Amniotic epithelial cell (primary cell): ENCODE measurements at places on chromosomes 16 and 17.

GRCh38 chr16:67186550-67186950 lies 2.8 kb upstream of the MATCAP1 start:
- peak; percentile 64 for DNase-seq

DNA sequence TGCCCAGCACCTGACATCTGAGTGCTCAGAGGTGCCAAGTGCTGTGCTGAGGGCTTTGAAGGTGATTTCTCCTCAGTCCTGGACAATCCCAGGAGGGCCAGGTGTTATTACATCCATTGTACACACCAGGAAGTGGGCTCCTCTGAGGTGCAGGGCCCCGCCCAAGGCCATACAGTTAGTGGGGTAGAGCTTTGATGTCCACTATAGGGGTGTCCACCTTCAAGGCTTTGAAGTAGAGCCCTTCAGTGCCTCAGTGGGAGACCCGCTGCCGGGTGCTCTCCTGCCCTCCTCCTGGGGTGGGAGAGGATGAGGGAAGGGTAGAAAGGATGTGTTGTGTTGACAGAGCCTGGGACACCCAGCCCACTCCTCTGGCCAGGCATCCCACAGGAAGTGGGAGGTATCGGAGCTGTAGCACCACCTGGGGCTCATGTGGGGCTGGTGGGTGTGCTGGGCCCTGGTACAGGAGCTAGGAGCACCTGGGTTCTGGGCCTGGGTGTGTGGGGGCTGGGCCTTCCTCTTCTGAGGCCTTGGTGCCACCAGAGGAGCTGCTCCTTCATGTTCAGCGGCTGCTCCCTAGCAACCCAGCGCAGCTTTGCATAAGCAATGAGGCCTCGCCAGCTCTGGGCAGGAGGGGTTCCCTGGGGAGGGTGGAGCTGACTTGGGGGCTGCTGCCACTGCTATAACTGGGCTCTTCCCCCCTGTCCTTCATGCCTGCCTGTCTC lies 7.4 kb downstream of the LASP1 start:
- no peak for DNase-seq

DNA sequence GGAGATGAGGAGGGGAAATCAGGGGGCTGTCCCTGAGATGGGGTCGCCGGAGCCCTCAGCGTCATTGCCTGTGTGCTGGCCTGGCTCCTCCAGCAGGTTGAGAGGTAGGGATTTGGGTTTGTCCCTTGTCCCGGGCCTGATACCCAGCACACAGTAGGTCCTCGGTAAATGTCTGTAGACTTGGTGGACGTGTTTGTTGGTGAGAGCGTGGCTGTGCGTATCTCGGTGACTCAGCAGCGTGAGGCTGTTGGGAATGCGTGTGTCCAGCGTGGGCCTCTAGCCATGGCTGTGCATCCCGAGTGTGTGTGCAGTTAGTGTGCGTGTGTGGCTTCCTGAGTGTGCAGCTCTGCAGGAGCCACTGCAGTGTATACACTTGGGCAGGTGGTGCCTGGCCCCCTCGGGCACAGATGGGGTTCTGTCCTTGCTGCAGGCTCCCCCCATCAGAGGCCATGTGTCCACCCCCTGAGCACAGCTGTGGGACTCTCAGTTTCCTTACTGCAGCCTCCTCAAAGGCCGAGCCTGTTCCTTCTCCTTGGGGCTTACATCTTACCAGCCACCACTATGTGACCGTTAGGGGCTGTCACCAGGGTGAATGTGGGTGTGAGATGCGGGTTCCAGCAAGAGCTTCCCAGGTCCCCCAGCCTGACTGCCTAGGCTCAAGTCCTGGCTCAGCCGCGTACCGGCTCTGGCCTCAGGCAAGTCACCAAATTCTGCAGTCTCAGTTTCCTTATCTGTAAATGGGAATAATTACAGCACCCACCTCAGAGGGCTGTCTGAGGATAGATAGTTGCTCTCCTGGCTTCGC lies 5.7 kb downstream of the NECAB2 start:
- no peak for DNase-seq

GRCh38 chr17:38940404-38940803 lies 15.0 kb downstream of the LASP1NB start:
- no peak for DNase-seq

- no peak for DNase-seq
Measured at GRCh38 chr17:8503807-8504206, 68.1 kb downstream of the NDEL1 start.

DNA sequence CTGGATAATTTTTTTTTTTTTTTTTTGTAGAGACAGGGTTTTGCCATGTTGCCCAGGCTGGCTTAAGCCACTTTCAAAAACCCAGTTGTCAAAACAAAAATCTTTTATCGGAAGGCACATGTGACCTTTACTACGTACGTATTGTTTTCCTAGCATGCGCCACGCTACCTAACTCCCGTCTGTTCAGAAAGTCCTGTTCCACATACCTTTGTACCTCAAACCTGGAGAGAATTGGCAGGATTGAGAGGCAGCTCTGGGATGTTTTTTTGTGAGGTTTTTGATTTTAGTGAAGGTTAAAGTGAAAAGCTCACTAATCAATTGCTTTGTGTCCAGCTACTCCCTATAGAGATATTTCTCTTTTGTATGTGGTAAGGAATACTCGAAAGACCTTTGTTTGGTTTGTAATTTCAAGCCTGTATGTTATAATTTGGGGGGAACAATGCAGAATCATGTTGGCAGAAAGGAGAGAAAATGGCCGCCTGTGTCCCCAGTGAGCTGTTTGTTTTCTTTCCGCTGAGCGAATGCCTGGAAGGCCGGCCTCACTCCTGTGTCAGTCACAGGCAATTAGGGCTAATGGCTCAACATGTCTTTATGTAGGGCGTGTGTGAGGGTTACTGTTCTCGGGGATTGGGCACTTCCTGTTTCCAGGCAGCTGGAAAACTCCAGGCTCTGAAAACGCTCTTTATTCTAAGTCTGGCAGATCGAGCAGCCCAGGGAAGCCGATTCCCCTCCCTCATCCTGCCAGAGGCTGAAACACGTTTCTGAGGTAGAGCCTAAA lies 60.8 kb upstream of the CLEC18A start:
- DNase-seq = peak; percentile 62

DNA sequence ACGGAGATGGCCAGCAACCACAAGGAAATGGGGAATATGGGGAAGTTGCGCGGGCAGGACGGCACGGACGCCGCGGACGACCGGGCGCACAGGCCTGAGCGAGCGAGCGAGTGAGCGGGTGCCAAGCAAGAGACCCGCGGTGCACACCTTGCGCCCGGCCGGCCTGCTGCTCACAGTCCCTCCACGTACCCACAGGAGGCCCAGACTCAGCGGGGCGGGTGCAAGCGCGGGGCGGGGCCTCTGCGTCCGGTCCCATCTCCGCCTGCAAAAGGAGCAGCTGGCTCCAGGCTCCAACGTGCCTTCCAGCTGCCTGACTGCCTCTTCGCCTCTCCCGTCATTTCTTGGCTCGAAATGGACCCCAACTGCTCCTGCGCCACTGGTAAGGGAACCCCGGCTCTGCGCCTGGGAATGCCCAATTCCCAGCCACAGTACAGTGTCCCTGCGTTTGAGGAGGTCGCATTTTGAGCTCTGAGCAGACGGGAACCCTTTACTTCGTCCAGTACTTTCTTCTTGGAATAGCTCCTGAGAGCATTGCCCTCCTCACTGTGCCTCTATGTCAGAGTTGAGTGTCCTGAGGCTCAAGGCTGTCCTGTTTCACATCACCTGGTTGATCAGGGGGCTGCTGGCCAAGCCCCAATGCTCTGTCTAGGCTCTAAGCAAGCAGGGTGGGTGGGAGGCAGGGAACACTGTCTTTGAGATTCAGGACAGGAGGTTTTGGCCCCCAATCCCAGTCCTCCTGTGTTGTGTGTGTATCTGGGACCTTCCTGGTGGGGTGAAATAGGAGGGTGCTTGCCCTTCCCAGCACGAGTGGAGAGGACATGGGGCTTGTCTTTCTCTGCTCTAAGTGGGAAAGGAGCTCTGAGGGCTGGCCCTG lies 8.1 kb upstream of the MT1E start:
- peak; percentile 65 for DNase-seq

DNA sequence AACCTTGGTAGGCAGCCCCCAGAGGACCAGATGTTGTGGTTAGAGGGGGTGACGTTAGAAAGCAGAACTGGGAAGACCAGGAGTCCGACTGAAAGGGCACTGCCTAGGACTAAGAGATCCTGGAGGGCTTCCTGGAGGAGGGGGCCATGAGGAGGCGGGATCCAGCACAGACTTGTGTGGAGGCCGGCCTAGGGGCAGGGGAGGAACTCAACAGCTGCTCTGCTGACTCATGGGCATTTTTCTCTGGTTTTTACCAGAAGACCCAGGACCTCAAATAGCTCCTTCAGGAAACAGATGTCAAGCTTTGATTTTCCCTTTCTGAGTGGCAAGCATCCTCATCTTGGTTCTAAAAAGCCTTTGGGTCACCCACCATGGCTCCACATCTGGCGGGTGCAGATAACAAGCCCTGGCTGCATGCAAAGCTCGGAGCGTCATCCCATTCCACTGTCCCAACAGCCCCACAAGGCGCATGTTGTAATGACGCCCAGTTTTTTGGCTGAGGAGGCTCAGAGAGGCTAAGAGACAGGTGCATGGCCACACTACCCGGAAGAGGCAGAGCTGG lies 29.0 kb downstream of the IL21R start:
- peak; percentile 26 for DNase-seq

DNA sequence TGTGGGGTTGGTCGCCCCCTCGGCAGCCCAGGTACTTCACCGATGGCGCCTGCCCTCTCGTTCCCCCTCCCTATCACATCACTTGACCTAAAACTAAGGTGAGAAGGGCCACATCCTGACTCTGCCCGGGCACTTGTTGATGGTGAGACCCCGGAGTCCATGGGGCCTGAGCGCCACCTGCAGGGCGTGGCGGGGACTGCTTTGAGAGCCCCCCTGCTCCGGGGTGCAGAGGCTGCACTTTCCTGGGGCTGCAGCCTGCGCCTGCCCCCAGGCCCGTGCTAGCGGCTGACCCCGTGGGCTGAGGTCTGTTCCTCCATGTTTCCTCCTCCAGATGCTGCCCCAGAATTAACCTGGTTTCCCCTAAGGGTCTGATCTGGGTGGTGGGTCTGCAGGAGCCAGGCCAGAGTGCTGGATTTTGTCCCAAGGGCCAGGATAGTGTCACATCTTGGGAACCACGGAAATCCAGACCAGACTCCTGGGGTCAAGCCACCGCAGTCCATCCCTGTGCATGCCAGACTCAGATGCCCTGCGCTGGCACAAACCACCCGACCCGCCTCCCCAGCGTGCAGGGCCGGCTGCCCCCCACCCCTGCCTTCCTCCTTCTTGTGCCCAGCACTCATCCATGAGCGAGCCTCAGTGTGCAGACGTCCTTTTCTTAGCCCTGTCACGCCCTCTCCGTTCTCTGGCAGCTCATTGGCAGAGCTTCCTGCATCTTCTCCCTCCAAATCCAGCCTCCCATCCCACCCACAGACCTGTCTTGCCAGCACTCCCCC lies 2.7 kb downstream of the NDUFAF8 start:
- peak; percentile 24 for DNase-seq

- no peak for DNase-seq
Measured at GRCh38 chr17:67578142-67578457, 139.6 kb upstream of the NOL11 start.

DNA sequence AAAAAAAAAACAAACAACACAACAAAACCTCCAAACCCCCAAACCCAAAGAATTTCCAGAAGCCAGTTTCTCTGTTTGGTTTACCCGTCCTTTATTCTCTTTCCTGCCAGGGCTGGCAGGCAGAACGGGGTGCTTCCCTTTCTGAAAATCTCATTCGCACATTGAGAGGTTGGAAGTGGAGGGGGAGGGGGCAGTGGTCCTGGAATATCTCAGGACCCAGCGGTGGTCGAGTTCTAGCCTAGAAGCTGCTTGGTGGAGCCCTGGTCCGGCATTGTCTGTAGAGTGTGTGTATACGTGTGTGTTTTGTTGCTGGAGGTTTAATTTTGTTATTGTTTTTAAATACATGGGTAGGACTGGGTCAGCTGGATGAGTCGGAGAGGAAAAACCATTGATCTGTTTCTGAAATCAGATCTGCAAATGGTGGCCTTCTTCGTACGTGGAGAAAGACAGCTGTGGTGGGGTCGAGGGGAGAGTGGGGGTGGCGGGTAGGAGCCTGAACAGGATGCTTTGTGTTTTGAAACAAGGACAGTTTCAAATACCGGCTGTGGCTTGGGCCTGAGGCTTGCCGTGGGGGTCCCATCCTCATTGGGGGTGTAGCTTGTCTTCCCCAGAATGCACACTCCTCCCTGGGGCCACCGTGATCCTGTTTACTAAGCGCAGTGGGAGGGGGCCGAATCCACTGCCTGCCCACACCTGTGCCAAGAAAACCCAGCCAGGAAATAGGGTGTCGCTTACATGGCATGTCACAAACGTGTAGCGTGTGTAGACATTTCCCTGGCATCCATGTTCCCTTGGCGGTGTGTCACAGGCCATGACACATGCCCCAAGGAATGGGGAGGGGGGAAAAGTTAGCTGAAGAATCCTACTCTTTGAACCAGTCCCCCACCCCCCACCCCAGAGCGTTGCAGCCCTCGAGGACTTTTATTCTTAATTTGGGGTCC lies 1.6 kb downstream of the CMIP start:
- no peak for DNase-seq

DNA sequence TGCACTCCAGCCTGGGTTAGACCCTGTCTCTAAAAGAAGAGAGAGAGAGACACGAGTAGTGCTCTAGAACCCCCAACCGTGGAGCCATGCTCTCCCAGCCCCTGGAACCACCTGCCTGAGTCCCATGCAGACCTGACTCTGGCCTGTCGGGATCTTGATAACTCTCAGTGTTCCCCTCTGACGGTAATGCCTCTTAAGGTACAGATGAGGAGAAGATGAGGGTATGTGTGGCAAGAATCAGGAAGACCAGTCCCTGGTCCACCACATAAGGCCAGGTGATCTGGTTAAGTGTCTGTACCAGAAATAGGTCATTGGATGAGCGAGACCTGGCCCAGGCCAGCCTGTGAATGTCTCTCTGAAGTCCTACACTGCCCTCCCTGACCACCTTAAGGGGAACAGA lies 18.4 kb downstream of the OSBPL7 start:
- no peak for DNase-seq

- no peak for DNase-seq
Measured at GRCh38 chr17:77383613-77384608, 243.1 kb downstream of the SEC14L1 start.

DNA sequence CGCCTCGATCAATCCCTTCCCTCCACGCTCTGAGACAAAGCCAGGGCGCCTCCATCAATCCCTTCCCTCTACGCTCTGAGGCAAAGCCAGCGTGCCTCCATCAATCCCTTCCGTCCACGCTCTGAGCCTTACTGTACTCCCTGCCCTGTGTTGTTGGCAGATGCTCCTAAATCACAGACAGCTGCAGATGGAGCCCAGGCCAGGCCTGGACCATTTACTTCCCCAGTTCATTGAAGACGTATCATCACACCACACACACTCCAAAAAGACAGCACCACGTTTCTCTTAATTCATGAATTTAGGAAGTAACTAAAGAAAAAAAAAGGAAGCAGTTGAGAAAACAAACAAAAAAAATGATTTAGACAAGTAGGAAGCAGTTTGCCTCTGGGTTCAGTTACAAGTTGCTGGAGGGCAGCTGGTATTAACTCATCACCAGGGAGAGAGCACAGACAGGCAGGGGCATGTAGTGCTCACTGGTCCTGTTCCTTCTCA lies 7.4 kb upstream of the CD300LD start:
- no peak for DNase-seq

- DNase-seq = no peak
Measured at GRCh38 chr17:64470625-64471024, 21.7 kb downstream of the MILR1 start.

GRCh38 chr17:49388290-49388640 lies 26.2 kb upstream of the ZNF652 start:
- no peak for DNase-seq

- no peak for DNase-seq
Measured at GRCh38 chr16:89759746-89760340, 38.5 kb downstream of the ZNF276 start.
